ENCODE measurements at places on chromosomes 6 and 20.

DNA sequence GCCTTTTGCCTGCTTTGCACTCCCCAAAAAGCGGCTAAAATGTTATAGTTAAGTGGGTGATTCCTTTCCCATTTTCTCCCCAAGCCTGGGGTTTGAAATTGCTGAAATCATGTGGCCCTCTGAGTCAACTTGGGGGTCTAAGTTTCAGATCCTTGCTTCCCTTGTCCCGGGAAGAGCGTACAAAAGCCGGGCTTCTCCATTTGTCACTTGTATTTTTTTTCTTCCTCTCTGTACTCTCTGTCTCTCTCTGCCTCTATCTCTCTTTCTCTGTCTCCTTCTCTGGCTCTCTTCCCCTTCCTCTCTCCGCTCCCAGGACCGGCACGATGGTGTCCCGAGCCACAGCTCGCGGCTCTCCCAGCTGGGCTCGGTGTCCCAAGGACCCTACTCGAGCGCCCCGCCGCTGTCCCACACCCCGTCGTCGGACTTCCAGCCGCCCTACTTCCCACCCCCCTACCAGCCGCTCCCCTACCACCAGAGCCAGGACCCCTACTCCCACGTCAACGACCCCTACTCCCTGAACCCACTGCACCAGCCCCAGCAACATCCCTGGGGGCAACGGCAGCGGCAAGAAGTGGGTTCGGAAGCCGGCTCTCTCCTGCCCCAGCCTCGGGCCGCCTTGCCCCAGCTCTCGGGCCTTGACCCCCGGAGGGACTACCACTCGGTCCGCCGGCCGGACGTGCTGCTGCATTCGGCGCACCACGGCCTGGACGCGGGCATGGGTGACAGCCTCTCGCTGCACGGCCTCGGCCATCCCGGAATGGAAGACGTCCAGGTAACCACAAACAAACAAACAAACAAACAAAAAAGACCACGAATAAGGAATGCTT is 4.6 kb downstream of the TFAP2B start:
- DNase-seq, result no peak

GRCh38 chr20:19897891-19898290 is 119.3 kb upstream of the NAA20 start:
- no peak for DNase-seq

DNA sequence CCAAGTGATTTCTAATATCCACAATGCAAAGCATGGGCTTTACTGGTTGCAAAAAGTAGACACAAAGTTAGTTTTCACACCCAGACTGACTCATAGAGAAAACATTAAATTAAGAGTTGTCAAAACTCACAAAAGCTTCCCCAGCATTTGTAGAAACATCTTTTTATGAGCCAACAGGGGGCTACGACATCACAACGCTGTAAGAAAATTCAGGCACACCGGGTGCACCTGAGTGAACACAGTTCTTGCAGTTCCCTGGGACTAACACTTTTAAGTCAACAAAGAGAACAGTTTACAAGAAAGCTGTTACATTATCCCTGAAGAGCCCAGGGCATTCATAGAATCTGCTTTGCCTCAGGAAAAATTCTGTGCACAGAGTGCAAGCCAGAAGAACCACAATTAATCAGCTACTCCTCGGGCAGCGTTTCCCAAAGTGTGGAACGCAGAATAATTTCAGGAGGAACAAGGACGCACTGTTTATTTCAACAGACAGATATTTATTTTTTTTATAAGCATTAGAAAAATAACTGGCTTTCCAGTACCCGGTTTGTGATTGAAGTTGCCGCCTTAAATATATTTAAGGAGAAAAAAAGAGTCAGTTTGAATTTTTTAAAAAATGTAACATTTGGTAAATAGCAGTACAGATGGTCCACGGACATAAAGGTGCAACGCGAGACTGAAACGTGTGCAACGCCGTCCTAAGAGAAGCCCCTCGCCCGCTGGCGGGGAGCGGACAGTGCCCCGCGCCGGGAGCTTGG is 1.2 kb downstream of the NCOA5 start:
- no peak for DNase-seq

GRCh38 chr6:13495112-13495776 is 7.8 kb upstream of the GFOD1 start:
- DNase-seq, result no peak

DNA sequence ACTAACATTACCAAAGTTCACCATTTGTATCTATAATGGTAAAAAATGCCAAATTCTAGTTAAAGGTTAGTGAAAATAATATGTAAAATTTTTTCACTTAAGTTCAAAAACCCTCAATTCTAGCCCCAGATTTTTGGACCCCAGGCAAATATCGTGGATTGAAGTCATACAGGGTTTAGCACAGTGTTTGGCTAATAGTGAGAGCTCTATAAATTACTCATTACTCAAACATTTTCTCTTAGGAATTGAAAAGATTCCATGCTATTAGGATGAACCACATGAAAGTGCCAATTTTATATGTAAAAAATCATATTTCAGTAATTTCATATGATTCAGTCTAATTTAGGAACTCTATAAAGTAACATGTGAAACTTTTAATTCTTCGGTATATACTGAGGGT is 170.3 kb upstream of the PREP start:
- DNase-seq, result no peak
